ENCODE measurements at places on chromosomes 16 and 17.

DNA sequence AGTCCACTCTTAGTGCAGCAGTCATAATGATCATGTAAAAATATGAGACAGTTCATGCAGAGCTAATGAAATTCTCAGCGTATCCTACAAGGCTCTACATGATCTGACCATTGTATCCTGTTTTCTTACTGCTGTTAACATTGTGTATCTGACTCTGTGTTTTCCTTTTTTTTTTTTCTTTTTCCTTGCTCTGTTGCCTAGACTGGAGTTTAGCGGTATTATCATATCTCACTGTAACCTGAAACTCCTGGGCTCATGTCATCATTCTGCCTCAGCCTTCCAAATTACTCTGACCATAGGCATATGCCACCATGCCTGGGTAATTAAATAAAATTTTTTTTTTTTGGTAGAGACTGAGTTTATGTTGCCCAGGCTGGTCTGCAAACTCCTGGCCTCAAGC is 12.1 kb downstream of the DUS2 start:
- no peak for DNase-seq

- no peak for DNase-seq
Measured at GRCh38 chr17:35155246-35155645, 7.6 kb downstream of the UNC45B start.

GRCh38 chr16:66717776-66718175 is 21.2 kb upstream of the CMTM4 start:
- no peak for DNase-seq

DNA sequence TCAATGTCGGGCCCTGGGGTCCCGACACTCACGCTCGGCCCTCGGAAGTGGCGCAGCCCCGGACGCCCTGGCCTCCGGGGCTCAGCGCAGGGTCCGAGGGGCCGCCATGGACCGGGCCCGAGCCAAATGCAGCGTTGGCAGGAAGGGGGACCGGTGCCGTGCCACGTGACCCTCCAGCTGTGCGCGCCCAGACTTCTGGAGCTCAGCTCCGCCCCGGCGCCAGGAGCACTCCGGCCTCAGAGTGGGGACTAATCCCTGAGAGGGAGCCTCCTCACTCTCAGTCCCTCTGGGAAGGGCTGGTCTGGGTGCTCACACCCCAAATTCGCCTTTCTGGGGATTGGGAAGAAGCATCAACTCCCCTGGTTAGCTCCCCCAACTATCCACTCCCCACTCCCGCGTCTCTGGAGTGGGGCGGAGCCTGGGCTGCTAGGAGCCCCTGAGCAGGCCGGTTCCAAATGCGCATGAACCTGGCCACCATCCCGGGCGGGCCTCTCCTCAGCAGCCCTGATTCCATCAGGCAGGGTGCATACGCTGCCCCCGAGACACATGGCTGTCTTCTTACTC is at the start of gene B3GNT9:
Gene B3GNT9, minus strand, starts transcription at position 166 of the 564 bp plus-strand sequence. CDS start 513 bp downstream, outside the sequence.
- DNase-seq: no peak

- no peak for DNase-seq
Measured at GRCh38 chr16:10387188-10387617, 1.3 kb downstream of the ATF7IP2 start.

GRCh38 chr17:31493656-31494155 is 102.2 kb downstream of the RAB11FIP4 start:
- no peak for DNase-seq

DNA sequence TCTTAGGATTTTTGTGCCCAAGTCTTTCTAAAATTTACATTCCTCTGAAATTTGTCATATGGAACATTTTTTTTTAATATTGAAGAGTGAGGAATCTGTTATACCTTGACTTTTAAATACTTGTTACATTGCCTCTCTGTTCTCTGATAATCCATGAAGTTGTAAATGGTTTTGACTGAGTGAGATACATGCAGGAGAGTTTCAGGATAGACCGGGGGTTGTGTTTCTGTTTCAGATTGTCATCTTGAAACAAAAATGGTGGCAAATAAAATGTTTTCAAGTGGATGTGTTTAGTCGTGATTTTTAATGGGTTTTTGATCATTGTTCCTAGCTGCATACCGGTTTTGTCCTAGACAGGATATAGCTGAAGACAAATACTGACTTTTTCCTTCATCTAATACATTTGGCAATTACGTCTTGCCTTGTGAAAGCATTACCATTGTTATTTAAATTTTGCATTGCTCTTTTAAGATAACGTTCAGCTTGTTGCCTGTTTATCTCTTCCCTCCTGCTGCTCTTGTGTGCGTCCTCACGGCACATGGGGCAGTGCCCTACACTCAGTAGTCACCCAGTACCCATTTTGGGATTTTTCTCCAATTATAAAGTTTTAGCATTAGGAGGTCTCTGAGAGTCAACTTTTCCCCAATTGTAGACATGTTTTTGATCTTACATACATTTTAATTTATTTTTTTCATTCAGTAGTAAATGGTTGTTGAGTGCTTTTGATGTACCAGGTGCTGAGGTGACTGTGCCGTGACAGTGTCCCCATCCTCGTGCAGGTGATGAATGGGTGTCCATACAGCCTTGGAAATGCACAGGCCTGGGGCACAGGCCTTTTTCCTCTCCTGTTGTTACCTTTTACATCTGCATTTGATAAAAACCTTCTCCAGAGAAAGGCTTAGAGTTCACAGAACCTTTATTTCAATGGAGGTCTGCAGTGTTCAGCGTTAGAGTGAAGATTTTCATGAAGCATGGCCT is 169.9 kb downstream of the MSI2 start:
- DNase-seq: no peak

- no peak for DNase-seq
Measured at GRCh38 chr16:81210807-81211206, 27.7 kb upstream of the BCO1 start.

DNA sequence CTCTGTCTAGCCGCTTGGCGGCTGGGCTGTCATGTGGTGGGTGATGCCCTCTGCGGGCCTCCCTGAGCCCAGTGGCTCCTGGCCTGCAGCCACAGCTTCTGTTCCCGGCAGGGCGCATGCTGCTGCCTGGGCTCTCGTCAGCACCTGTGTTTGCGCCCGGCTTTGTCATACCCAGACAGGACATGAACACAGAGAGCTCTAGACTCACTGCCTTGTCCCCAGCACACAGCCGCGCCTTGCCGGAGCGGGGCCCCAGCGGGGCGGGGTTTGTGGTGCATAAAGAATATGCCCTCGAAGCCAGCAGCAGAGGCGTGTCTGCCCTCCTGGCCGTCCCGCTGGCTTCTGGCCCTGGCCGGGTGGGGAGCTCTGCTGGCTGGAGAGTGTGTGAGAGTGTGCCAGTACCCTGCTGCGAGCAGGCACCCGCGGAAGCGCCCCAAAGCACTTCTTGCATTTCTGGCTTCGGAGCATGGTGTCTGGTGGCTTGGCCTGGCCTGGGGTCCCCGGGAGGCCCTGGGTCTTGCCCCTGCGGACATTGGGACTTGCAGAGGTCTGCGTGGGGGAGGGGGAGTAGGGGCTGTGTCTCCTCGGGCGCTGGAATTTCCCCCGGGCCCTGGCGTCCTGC is 14.4 kb downstream of the ASPSCR1 start:
- DNase-seq: no peak

DNA sequence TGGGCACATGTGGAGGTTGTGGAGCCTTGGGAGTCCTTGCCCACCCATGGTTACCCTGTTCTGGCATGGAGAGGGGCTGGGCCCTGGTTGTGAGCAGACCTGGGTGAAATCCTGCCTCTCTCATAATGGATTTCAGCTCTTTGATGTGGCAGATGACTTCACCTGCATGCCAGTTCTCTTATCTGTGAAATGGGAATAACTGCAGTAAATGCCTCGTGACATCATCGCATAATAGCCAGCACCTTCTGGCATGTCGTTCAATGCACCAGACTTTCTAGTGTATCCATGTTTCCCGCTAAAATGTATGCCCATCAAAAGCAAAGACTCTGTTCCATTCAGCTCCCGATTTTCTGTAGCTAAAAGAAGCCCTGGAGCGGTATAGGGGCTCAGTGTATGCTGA is 197.6 kb downstream of the MAF start:
- no peak for DNase-seq

GRCh38 chr17:11557727-11558452 is 40.4 kb upstream of the DNAH9 start:
- no peak for DNase-seq

DNA sequence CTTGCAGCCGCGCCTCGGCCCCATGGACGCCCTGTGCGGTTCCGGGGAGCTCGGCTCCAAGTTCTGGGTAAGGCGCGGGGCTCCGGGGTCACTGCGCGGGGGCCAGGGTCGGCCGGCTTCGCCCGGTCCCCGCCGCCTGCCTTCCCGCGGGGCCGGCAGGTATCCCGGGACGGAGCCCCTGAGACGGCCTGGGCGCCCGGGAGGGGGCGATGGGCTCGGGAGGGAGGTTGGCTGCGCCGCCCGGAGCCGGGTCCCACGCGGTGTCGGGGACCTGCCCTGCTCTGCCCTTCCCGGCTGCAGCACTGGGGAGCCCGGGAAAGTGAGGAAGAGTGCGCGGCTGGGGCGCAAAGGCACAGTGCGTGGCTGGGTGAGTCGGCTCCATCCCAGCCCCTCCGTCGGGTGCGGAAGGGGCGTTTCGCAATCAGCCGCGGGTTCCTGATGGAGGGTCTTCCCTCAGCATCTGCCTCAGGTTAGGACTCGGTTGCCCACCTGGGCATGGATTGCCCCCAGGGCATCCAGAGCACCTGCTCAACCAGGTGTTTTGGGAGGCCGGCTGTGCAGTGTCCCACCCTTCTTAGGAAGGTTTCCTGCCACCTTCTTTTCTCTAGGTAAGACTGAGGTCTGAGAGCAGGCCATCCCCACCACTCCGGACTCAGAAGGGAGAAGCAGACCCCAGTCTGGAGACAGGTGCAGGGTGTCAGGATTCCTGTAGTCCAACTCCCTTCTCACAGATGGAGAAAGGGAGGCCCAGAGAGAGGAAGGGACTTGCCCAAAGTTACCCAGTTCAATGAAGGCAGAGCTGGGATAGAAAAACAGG is 442 bp downstream of the ABCC3 start:
- no peak for DNase-seq

GRCh38 chr17:75465039-75465438 is 8.6 kb downstream of the TMEM94 start:
- no peak for DNase-seq

GRCh38 chr16:57807252-57807967 is 5.1 kb upstream of the KIFC3 start:
- DNase-seq: no peak

DNA sequence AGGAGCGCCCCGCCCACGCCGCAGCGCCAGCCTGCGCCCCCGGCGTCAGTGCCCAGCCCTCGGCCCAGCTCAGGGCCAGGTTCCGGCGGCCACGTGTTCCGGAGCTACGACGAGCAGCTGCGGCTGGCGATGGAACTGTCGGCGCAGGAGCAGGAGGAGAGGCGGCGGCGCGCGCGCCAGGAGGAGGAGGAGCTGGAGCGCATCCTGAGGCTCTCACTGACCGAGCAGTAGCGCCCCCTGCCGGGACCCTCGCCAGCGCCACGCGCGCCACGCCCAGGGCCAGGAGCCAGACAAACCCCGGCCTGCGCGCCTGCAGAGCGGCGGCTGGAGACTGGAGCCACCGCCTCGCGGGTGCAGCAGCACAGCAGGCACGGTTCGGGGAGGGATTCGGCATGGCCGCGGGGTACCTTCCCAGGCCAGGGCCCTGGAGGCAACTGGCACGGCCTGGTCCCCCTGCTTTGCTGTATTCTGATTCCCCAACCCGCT is 9.3 kb downstream of the CORO6 start:
- peak; percentile 89 for DNase-seq

DNA sequence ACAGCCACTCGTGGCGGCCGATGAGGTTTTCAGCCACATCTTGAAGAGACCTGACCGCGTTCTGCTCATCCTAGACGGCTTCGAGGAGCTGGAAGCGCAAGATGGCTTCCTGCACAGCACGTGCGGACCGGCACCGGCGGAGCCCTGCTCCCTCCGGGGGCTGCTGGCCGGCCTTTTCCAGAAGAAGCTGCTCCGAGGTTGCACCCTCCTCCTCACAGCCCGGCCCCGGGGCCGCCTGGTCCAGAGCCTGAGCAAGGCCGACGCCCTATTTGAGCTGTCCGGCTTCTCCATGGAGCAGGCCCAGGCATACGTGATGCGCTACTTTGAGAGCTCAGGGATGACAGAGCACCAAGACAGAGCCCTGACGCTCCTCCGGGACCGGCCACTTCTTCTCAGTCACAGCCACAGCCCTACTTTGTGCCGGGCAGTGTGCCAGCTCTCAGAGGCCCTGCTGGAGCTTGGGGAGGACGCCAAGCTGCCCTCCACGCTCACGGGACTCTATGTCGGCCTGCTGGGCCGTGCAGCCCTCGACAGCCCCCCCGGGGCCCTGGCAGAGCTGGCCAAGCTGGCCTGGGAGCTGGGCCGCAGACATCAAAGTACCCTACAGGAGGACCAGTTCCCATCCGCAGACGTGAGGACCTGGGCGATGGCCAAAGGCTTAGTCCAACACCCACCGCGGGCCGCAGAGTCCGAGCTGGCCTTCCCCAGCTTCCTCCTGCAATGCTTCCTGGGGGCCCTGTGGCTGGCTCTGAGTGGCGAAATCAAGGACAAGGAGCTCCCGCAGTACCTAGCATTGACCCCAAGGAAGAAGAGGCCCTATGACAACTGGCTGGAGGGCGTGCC is 30.1 kb downstream of the CIITA start:
- no peak for DNase-seq

GRCh38 chr17:28622186-28622585 is 8.2 kb upstream of the RSKR start:
- DNase-seq: no peak

GRCh38 chr17:62100055-62100454 is 35.0 kb upstream of the MED13 start:
- DNase-seq: no peak
